ENCODE measurements at places on chromosomes 12 and 14.
A peak's percentile ranks its signal among the peaks of the same experiment; 100 is the strongest.

DNA sequence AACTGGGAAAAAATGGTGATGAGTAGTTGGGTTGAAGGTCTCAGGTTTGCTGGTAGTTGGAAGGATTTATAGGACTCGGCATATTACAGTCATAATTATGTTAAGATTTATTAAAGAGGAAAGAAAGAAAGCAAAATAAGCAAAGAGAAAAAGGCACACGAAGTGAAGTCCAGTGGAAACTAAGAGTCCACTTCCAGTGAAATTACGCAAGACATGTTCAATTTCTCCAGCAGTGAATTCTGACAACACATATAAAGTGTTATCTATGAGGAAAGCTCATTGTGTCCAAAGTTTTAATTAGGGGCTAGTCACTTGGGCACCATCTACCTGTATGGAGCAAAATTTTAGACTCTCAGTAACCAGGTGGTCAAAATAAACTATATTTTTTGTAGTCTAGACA lies 143.3 kb downstream of the CEP128 start:
- DNase-seq, result no peak

DNA sequence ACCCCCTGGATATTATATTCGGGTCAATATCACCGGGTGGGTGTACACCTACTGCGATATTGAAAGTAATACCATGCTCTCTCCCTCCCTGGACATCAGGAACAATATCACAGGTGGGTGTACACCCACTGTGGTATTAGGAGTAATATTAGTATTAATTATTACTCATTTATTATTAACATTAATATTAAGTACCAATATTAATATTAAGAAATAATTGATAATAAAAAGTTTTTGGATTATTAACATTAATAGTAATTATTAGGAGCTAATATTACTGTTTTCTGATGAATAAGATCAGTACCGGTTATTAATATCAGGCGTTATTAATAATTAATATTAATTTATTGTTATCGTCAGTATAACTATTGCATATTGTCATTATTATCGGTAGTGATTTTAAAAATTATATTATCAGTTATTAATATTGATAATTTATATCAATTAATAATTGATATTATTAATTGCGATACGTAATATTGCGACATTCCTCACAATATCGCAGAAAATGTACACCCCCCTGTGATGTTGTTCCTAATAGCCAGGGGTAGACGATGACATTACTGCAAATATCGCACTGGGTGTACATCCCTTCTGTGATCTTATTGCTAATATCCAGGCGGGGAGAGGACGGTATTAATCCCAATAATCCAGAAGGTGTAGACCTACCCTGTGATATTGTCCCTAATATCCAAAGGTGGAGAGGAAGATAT lies 17.0 kb downstream of the SMIM41 start:
- no peak for DNase-seq

- no peak for DNase-seq
Measured at GRCh38 chr14:41072776-41073175, 533.9 kb upstream of the LRFN5 start.

DNA sequence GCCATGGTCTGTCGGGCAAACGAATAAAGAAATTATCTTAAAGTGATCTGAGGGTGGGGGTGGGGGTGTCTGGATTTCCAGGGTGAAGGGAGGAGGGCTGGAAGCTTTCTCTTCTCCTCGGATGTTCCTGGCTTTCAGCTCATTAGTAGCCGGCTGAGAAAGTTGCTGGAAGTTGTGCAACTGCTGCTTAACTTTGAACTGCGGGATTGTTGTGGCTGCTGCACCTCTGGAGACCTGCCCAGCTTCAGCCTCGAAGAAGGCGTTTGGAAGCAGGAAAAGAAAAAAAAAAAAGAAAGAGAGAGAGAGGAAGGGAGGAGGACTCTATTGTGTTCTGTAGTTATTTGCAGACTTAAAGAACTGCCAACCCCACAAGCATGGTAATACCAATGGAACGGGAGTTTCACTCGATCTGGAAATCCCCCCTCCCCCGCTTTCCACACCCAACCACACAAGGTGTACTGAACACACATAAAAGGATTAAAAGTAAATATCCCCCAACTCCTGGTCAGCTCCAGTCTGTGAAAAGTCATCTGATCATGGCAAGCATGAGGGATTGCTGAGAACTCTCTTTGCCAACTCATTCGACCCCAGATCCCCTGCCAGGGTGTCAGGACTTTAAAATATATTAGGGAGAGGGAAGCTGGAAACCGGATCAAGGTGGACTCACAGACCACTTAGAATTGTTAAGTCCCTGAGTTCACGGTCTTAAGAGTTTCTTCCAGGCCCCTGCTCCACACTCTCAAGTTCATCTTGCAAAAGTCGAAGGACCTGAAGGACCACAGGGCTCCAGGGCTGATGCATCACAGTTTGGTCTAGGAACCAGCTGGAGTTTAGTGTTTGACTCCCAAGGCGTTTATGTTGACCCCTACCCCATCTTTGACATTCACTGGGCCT lies at the start of gene RASSF9:
Gene RASSF9 (minus strand): TSS at position 213 of the 894 bp plus-strand sequence. CDS start 208 bp downstream, at position 5.
- peak; percentile 56 for DNase-seq

DNA sequence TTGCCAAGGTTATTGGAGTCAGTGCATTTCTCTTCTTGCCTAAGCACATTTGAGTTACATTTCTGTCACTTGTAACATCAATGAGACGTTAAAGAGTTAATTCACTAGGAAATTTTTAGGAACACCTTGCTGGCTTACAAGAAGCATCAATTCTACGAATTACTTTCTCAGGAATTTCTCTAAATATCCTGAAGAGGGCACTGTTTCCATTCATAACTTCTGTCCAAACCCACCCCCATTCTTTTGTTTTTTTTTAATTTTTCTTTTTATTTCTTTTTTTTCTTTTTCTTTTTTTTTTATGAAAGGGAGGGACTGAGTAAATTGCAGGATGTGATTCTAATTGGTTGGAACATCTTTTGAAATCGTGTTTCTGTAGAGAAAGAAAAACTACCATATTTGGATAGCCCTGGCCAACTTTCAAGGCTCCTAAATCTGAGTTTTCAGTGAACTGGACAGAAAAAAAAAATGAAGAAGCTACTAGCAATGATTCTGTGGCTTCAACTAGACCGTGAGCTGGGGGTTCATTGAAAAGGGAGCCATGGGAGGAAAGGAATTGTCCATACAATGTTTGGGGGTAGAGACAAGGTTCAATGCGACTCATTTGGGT lies 285.3 kb downstream of the DAD1 start:
- no peak for DNase-seq

- DNase-seq, result no peak
Measured at GRCh38 chr12:113238309-113238708, 17.0 kb downstream of the TPCN1 start.

Data from tibial nerve (tissue), 4 donors.